ENCODE measurements at places on chromosomes 11 and 22.

DNA sequence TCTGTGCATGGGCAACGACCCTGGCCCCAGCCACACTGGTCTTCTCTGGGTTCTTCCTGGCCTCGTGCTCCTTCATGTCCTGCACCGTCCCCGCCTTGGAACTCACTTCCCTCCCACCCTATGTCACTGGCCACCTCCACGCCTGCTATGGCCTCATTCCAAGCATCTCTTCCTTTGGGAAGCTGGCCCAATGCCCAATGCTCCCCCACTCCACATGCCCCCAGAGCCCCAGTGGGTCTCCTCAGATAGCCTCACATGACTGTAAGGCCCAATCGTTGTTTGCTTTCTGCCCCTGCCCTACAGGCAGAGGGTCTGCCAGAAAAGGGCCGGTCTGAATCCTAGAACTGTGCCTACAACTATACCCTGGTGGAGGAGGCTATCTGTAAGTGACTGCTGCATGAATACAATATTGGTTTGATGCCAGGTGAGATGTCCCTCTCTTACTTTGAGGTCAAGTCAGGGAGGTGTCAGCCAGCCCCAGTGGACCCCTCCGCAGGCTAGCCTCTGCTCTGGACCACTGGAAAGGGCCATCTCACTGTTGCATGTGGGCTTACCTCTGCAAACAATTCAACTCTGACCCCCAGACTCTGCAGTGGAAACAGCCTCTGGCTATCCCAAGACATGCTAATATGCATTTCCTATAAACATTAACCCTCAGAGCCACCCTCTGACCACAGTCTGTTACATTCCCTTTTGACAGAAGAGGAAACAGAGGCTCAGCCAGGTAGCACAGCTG is 2.1 kb upstream of the GNAZ start:
- DNase-seq, result no peak

DNA sequence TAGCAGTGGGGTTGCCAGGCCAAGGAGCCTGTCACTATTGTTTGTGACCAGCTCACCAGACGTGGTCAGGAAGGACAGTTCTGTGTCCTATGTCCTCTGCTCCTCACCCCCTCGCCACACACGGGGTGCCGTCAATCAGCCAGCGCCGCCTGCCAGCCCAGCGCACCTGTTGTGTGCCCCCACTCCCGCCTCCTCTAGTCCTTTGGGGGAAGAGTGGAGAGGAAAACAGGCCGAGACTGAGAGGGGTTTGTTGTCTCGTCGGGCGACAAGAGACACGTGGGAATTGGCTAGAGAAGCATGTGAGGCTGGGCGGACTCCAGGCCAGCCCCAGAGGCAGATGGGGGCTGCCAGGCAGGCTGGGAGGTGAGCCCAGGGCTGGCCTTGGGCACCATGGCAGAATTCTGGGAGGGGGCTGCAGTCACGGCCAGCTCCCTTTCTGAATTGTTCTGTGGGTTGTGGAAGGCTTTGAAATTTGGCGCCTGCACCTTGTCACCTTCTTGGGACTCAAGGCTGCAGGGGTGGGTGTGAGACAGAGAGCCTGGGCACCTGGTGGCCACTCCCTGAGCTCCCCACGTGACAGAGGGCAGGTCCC is 3.1 kb upstream of the KCNQ1OT1 start:
- no peak for DNase-seq

- DNase-seq, result no peak
Observed at GRCh38 chr22:27196606-27197005, 539.2 kb downstream of the MIAT start.

GRCh38 chr11:113778111-113778910 is 1.3 kb upstream of the CLDN25 start:
- DNase-seq, result no peak

GRCh38 chr11:3130269-3131071 is 34.6 kb downstream of the OSBPL5 start:
- no peak for DNase-seq

DNA sequence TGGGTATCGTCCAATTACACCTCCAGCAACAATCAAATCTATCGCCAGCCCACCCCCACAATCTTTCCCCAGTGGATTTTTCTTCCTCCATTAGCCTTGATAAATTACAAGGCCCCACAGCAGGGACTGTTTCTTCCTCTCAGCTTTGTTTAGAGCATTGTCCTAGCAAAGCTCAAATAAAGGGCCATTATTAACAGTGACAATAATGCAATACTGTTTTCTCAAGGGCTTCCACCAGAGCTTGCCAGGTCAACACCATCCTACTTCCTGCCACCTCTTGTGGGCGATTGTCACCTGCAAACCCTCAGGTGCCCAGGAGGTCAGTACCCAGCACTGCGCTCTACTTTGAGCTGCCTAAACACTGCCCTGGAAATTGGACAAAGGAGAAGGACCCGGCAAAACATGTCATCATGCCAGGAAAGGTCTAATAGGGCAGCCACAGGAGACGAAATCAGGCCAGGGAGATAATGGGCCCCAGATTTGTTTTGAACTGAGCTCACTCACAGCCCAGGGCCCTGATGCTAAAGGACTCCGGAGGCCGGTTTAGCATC is 95.2 kb downstream of the ABTB2 start:
- DNase-seq, result no peak

- no peak for DNase-seq
Observed at GRCh38 chr11:31529189-31529588, 19.6 kb downstream of the ELP4 start.
